ENCODE measurements at places on chromosomes 7 and 10. TPM values are rescaled to one million over a fixed set of nuclear protein-coding genes. Genes with fewer than 3 reads are reported as not detected.
A peak's percentile ranks its signal among the peaks of the same experiment; 100 is the strongest.

GRCh38 chr10:65394502-65395297 lies 1531.1 kb upstream of the LRRTM3 start:
- no peak for DNase-seq

CCDC172 gene
- not detected for total RNA-seq

DNA sequence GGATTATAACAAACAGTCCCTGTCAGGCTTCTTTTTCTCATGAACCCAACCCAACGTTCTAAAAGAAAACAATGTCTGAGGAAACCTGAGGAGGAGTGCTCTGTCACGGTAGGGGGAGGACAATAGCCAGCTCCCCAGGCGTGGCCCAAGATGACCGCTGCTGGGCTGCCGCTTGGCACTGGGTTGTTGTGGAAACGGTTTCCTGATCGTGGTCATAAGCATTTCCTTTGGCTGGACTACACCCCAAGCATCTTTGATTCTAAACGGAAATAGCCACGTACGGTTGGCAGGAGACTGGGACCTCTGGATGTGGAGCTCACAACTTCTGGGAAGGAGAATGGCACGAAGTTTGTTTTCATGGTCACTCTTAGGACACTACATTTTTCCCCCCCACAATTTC lies 30.4 kb upstream of the DMBT1 start:
- no peak for DNase-seq

- no peak for DNase-seq
These were observed 73.9 kb upstream of the LEP start for GRCh38 chr7:128167042-128167701.

CNPY1 gene
- total RNA-seq: not detected

DNA sequence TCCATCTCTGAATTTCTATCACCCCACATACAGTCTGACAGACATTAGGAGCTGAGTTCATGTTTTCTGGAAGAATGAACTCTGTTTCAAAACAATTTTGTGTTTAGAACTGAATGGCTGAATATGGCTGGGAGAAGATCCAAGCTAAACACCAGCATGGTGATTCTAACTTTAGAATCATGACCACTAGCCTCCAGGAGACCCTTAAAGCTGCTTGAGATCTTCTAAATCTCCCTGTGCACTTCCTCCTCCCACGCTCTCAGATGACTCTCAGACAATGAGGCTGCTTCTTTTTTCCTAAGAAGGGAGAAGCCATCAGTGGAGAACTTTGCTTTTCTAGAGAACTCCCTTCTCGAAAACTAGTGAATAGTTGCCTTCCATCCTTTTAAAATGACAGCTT lies 711.2 kb downstream of the GRID1 start:
- no peak for DNase-seq

- peak; percentile 61 for DNase-seq
These were observed 1.5 kb upstream of the GRIFIN start for GRCh38 chr7:2477447-2478398.

DNA sequence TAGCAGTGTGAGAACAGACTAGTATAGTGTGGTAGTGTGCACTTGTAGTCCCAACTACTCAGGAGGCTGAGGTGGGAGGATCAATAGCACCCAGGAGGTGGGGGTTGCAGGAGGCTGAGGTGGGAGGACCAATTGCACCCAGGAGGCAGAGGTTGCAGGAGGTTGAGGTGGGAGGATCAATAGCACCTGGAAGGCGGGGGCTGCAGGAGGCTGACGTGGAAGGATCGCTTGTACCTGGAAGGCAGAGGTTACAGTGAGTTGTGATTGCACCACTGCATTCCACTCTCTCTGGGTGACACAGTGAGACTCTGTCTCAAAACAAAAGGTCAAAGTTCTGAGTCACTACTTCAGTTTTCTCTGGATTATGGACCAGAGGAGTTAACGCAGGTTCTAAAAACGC lies 22.6 kb upstream of the DIP2C start:
- no peak for DNase-seq

DNA sequence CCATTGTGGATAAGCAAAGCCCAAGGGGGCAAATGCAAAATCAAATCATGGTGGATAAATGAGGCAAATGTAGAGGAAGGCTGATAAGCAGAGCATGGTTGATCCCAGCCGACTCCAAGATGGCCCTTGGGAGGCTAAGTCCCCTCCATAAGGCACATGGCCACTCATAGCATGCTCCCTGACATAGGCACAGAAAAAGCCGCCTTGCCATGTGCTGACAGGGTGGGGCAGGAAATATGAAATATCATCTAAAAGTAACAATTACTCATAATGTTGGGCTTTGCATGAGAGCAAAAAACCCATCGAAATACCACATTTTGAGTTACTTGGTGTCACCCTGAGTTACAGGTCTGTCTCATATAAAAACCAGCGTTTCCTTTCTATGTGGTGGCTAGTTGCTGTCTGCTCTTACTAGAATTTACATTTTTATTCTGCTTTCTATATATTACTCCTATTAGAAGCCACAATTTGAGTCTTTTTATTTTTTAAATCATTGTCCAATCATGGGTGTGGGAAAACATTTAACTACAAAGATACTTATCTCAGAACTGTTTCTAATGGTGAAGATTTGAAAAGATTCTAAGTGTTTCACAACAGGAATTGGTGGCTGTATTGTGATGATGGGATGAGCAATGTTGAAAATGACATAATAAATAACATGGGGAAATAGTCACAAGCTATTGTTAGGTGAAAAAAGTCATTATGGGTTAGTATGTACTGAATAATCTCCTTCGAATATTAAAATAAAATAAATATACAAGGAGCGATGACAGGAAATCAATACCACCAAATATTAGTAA lies 102.7 kb downstream of the CUBN start:
- DNase-seq: peak; percentile 46

DNA sequence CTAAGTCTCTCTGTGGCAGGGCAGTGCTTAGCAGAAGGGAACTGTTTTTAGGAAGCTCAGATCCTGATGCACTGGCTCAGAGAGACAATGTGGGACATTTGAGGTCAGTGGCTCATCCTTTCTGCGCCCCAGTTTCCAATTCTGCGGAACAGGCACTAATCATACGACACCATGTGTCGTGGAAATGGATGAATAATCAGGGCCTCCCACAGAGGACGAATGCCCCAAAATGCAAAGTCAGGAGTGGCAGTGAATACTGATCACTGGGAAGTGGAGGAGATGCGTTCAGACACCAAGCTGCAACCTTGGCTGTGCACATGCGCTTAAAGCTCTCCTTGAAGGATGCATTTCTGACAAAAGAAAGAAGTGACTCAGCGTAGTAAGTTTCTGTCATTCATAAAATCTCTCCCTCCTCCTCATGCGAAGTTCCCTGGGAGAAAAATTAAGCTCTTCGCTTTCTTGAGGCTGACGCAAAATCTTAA lies 21.9 kb upstream of the ECHDC3 start:
- DNase-seq: no peak

DNA sequence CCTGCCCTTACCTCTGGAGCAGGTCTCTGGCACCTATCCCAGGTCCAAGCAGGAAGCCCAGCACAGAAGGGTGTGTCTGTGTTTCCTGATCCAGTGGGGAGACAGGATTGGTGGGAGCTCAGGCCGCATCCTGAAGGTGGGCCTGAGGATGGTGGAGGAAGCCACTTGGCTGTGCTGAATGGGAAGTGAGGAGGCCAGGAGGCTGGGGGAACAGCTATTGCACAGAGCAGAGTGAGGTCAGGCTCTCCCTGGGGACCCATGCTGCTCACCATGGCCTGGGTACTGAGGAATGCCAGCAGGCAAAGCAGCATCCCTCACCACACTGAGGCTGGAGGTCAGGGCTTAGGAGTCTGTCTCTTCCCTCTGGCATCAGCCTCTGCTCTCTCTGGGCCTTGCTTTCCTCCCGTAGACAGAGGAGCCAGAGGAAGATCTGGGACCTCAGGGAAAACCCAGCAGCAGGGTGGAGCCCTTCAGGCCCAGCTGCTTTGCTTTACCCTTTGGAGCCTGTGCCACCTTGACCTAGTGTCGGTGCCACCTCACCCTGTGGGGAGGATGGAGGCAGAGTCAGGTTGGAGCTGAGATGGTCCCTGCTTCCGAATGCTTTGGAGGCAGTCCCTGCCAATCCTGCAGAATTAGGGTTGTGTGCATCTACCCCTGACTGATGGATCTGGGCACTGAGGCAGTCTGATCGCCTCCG lies 39.0 kb downstream of the CDH23 start:
- no peak for DNase-seq

- no peak for DNase-seq
These were observed 140.7 kb upstream of the CALCR start for GRCh38 chr7:93715234-93715633.

- DNase-seq: no peak
These were observed 89.0 kb upstream of the ZNF804B start for GRCh38 chr7:88670536-88670935.

SLC26A3 gene
- total RNA-seq: not detected

DNA sequence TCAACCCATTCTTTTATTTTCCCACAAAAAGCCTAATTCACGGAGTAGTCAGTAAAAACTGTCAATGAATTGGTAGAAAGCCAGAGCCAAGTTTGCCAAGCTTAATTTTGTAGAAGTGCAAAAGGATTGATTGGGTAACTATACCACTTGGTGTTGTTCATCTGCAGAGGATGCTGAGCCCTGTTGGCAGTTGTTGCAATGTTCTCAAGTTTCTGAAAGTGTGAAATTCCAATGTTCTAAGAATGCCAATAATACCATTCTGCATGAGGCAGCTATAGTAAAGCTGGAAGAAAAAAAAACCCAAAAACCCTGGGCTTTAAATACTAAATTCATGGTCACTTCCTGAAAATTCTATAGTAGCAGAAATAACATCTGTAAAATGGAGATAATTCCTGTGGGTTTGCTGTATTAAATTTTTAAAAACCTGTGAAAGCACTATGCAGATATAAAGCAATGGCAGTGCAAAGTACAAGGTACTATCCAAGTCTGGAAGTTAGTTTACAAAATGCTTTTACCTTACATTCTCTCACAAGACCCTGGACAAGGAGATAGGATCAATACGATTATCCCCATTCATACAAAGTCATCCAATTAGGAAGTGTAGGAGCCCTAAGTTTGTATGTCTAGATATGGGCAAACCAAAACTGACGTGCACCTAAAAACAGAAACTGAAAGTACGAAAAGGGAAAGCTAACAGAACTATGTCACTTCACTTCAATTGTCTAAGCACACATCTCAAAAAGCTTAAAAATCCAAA lies 6.0 kb upstream of the PON1 start:
- DNase-seq: no peak

DNA sequence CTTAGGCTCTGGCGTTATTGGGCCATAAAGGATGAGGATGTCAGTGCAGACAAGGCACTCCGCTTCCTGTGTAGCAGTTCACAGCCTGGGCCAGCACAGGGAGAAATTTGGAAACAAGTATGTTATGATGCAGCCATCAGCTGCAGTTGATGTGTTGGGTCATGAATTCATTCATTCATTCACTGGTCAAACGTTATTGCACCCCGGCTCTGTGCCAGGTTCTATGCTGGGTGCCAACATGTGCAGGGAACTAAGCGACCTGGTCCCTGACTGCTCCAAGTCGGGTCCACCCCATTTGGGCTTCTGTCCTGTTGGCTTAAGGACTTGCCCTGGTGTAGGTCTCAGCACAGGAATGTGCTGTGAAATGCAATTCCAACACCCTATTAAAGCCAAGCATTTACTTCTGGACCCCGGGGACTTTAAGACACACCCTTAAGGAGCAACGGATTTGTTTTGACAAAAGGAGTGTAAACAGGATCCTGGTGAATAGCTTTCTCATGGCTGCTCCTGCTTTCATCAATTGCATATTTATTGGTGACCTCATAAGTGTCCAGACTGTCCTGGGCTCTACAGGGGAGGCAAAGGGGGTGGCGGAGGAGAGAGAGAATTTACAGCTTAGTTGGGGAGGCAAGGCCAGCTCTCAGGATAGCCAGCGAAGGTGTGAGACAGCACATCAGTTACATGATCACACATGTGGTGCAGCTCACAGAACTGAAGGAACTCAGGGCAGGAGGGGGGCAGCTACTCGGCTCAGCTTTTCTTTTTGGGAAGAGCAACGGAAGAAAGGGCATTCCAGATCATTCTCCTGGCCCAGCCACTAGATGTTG lies 158.6 kb downstream of the GRK5 start:
- no peak for DNase-seq

TCAF2 gene
- total RNA-seq: 33.2 TPM

Data from CD8-positive, alpha-beta T cell (primary cell).